ENCODE measurements at places on chromosomes 6 and 20. TPM values are rescaled to one million over a fixed set of nuclear protein-coding genes. Genes with fewer than 3 reads are reported as not detected.

The FHL5 gene
- total RNA-seq: not detected

The NHSL1 gene
- total RNA-seq: 0.89 TPM

The IRAK1BP1 gene
- 3.2 TPM for total RNA-seq

The DZANK1 gene
- 2.3 TPM for total RNA-seq

The C6orf141 gene
- 7.5 TPM for total RNA-seq

The SLC4A11 gene
- 0.58 TPM for total RNA-seq

The BPIFB4 gene
- total RNA-seq: not detected

The NRSN1 gene
- not detected for total RNA-seq

The TNXB gene
- 0.29 TPM for total RNA-seq

The TRMT11 gene
- total RNA-seq: 19.1 TPM

The PROKR2 gene
- not detected for total RNA-seq

The SERPINB1 gene
- total RNA-seq: 32.6 TPM

The ENPP1 gene
- total RNA-seq: 6.7 TPM

The GLP1R gene
- not detected for total RNA-seq

The C20orf144 gene
- not detected for total RNA-seq

Data from myometrial cell (primary cell).